ENCODE measurements at places on chromosomes 16 and 17.

DNA sequence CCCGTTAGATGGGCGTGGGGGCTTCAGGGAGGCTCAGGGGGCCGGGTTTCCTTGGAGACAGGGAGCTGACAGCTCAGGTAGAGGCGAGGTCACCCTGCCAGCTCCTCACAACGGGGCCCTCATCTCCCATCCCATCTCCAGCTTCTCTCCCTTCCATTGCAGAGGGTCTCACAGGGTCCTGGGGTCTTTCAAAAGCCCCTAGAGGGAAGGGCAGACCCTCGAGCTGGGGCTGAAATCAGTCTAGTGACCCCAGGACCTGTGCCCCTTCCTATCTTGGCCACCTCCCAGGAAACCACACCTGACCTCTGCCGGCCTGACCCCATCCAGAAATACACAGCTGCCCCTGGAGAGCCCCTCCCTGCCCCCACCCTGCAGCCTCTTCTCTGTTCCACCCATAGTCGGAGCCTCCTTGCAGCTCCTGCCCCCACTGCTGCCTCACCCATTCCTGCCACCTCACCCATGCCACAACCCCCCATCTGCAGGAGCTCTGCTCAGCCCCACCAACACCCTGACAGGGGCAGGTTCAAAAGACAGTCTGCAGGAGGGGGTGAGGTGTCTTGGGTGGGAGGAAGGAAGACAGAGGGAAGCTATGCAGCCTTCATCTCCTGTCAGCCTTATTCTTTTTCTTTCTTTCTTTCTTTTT lies 23.4 kb downstream of the PIK3R5 start:
- no peak for DNase-seq

- DNase-seq: no peak
Measured at GRCh38 chr16:12688951-12689850, 114.5 kb downstream of the CPPED1 start.

- DNase-seq: no peak
Measured at GRCh38 chr16:88922114-88922825, 54.7 kb downstream of the CBFA2T3 start.

DNA sequence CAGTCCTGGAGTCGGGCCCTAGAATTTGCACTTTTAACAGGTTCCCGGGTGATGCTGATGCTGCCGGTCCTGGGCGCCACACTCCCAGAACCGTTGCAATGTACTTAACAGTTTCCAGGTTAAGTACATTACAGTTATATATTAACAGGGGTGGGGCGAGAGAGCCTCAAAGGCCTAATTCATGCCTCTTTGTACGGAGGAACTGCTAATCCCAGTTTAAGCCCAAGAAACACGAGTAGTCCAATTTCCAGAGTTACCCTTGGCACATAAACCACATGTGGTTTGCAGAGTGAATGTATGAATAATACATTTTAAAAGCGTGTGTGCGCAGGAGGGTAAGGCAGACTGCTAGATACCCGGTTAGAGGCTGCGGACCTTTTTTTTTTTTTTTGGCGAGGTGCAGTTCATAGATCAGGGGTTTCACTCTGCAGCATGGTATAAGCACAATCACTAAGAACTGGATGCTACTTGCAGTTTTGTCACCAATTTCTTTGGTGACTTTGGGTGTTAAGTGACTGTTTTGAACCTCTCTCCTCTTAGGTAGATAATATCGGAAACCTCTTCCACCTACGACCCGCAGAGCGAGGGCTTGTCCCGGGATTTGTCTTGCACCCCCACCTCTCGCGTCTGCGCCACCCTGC lies 713 bp downstream of the COX11 start:
- no peak for DNase-seq

DNA sequence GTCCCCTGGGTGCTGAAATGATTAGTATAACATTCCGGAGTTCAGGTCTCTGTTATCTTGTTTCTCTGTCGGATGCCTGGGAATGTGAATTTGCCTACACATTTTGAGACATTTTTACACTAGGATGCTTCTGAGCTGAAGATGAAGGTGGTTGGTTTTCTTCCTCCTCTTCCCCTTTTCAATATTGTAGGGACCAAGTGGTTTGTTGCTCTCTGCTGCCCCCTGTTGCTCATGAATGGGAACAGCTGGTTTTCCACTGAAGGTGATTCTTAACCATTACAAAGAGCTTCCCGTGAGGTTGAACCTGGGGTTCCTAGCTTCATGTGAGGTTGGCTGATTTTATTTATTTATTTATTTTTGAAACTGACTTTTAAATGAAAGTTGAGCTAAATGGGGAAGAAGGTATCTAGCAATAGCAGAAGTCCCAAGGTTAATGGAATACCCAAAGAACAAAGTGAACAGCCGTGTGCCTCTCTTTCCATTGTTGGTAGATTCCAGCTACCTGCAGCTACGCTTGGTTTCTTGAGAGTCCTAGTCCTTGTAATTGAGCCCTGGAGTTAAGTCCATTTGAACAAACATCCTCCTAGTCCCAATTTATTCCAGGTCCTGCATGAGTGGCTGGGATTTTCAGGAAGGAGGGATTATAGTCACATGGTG lies 983.9 kb upstream of the EEF2KMT start:
- DNase-seq: no peak

Data from fibroblast of skin of left quadriceps (primary cell).